ENCODE measurements at places on chromosomes 7 and 10.

DNA sequence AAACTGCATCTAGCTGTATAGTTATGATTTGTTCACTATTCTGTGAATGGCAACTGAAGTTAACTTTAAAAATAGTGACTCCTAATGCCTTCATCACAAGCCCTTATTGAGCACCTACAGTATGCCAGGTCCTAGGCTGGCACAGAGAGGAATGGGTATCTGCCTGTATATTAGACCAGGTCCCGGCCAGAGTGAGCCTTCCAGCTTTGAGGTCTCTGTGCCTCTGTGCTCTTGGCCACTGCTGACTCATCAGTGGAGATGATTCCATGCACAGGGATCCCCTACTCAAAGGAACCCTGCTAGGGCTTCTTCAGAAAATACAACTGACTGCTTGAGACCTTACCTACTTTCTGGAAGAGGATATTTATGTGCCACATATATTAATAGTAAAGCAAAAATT, 118.4 kb downstream of the GFRA1 start:
- no peak for DNase-seq

DNA sequence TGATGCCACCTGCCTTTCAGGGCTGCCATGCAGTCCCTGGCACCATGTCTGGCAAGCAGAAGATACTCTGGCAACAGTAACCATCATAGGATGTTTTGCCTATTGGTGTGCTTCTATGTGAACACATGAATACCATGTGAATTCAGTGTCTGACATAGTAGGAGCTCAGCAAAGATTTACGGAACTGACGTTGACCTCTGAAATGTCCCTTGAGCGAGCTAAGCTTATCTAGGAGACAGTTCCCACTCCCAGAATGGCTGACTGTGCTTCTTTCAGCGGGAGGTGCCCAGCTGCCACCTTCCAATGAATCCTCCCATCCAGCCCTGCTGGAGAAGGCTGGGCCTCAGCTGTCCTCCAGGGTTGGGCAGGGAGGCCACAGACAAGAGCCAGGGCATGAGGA, 71.2 kb upstream of the LRRC18 start:
- DNase-seq = no peak

GRCh38 chr10:30359373-30360206, 10.5 kb upstream of the MTPAP start:
- no peak for DNase-seq

- DNase-seq = no peak
Observed at GRCh38 chr10:122853665-122854313, 8.1 kb upstream of the CUZD1 start.

DNA sequence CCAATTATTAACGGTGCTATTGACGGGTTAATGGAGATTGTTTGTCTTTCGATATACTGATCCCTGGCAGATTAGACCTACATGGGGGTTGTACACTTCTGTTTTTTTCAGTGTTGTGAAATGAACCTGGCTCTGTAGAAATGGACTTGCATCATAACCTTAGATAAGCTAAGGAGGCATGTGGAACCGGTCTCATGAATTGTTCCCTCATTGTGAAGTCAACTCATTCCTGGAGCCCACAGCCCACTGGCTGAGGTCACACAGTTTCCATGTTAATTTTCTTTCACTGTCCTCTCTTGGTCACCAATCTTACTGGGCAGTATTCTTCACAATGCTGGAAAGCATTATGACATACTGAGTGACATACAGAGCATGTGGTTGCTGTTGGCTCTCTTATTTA, 202.8 kb downstream of the BMPER start:
- DNase-seq = no peak

DNA sequence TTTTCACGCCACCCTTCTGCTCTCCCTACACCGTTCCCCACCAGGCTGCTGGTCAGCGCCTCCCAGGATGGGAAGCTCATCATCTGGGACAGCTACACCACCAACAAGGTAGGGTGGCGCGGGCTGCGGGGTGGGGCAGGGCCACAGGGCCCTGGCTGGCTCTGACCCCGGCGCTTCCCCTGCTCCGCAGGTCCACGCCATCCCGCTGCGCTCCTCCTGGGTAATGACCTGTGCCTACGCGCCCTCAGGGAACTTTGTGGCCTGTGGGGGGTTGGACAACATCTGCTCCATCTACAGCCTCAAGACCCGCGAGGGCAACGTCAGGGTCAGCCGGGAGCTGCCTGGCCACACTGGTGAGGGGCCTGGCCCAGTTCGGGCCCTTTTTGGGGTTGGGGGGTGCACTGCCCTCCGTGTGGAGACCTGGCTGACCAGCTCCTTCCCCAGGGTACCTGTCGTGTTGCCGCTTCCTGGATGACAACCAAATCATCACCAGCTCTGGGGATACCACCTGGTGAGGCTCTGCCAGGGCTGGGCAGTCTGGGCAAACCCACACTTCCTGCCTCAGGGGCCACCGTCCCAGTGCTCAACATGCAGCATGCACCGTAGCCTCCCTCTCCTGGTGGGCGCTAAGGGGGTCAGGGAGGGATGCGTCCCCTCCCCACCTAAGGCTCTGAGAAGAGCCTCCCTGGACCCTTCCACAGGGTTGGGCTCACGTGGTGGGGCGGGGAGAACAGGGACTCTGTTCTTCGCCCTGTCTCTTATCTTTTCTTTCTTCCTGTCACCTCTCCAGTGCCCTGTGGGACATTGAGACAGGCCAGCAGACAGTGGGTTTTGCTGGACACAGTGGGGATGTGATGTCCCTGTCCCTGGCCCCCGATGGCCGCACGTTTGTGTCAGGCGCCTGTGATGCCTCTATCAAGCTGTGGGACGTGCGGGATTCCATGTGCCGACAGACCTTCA, 4.0 kb downstream of the GNB2 start:
- no peak for DNase-seq

DNA sequence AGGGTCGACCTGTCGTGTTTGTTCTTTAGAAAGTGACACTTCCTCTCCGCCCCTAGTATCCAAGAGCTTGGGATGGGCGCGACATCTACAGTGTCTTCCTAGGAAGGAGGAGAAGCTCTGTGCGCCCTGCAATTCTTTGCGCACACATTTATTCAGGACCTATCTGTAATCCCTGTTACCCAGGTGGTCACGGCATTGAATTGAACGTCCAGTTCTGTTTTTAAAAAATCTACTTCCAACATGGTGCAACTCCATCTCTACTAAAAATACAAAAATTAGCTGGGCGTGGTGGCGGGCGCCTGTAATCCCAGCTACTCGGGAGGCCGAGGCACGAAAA, 606 bp upstream of the LAMB1 start:
- no peak for DNase-seq
